H54 (cell line): ENCODE measurements at places on chromosomes 1 and 21.

DNA sequence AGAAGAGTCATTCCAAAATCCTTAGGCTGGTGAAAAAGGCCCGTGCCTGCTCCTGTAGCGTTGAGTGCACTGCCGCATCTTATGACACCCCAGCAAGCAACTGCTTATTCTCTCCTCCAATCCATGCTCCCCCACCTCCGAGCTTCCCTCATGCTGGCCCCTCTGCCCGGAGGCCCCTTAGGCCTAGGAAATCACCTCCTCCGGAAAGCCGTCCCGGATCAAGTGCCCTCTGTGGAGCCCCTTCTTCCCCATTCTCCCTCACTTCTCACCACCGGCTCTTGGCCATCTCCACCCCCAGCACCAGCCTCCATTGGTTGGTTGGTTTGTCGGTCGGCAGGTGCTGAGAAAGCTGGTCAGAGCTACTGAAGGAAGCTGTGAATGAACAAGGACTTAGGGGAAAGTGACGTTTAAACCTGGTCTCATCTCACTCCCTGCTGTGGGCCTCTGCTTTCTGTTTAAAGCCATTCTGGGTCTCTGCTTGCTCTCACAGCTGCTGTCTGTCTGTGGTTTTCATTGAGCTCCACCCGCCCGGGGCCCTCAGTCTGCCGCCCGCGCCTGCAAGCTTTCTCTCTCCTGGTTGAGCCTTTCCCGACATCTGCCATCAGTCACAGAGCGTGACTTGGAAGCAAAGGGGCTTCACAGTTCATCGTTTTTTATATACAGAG, 122.2 kb downstream of the KCNN3 start:
- DNase-seq = no peak

GRCh38 chr1:44672961-44673674, 1.2 kb downstream of the TMEM53 start:
- DNase-seq = no peak

- no peak for DNase-seq
These were observed 90.5 kb downstream of the ACTL8 start for GRCh38 chr1:17845583-17845982.

- DNase-seq = no peak
These were observed 11.2 kb downstream of the CD84 start for GRCh38 chr1:160567858-160568682.

- peak; percentile 44 for DNase-seq
These were observed 4.9 kb upstream of the B4GALT3 start for GRCh38 chr1:161182214-161182613.

- no peak for DNase-seq
These were observed 3.8 kb downstream of the ERI3 start for GRCh38 chr1:44351289-44351688.

DNA sequence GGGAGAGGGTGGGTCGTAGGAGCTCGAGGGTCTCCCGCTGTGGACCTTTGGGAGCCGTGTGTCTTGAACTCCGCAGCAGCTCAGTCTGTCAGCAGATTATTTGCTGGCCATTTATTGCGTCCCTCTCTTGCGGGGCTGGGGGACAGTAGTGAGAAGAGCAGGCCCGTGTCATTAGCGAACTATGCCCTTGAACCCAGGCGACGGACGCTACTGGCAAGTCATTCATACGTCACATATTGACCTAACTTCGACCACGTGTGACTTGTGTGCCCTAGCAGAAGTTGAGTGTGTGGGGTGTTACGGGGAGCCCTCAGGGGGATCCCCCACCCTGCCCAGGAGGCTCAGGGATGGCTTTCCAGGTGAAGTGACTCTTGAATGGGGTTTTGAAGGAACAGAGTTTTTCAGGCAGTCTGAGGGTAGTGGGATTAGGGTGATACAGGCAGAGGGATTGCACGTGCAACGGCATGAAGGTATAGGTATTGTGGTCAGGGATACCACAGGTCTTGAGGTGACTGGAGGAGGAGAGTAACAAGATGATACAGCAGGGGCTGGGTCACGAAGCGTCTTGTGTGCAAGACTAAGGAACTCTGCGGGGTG, 13.0 kb downstream of the RCC1 start:
- no peak for DNase-seq

- DNase-seq = no peak
These were observed 696 bp downstream of the EBNA1BP2 start for GRCh38 chr1:43171312-43171875.

DNA sequence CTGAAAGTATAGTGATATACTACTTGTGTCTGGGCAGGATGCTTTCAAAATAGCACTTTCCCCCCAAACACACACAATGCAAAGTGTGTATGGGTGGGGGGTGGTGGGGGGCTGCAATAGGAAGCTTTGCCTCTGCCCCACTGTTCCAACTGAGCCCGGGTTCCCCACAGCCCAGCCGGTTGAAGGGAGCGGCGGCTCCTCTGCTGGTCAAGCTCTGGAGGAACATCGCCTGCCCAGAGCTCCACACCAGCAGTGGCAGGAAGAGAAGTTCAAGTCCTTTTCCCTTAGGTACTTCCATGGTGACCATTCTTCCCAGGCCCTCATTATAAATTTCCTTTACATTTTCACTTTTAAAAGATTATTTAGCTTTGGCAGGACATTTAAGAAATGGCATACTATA, 74.9 kb downstream of the CAPZB start:
- DNase-seq = no peak

DNA sequence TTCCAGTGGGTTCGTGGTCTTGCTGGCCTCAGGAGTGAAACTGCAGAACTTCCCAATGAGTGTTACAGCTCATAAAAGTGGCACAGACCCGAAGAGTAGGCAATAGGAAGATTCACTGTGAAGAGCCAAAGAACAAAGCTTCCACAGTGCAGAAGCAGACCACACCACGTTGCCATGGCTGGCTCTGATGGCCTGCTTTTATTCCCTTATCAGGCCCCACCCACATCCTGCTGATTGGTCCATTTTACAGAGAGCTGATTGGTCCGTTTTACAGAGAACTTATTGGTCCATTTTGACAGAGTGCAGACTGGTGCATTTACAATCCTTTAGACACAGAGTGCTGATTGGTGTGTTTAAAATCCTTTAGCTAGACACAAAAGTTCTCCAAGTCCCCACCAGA, 131.4 kb upstream of the CHRM3 start:
- DNase-seq = no peak

DNA sequence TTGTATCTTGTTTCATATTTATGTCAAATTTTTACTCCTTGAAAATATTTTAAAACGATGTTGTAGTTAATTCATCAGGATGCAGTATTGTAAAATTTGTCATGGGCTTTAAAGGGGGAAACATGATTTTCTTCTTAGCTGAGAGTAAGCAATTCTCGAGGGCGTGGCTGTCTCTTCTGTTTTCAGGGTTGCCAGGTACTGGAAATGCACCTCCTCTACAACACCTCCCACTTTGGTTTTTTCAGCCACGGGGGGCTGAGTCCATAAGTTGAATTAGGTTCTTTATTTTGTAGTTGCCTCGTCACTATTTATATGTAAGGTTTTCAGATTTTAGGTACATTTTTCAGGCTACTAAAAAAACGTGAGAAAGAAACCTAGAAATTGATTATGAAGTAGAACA, 64.0 kb downstream of the PRDM2 start:
- DNase-seq = no peak

- no peak for DNase-seq
These were observed 65.8 kb upstream of the RAB4A start for GRCh38 chr1:229204921-229205777.

- DNase-seq = peak; percentile 87
These were observed at the start of gene H6PD for GRCh38 chr1:9234223-9235095. Gene H6PD, plus strand, starts transcription at chr1:9234774. Its CDS starts 10,161 bp downstream, at chr1:9244935.

DNA sequence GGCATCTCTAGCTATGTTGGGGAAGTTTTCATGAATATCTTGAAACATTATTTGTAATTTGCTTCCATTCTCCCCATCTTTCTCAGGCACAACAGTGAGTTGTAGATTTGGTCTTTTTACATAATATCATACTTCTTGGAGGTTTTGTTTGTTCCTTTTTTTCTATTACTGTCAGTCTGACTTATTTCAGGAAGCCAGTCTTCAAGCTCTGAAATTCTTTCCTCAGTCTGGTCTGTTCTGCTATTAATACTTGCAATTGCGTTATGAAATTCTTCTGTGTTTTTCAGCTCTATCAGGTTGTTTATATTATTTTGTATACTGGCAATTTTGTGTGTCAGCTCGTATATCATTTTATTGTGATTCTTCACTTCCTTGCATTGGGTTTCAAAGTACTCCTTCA, 424.6 kb upstream of the PTBP2 start:
- DNase-seq = no peak

GRCh38 chr1:229410692-229411433, 23.0 kb downstream of the ACTA1 start:
- DNase-seq = peak; percentile 90

DNA sequence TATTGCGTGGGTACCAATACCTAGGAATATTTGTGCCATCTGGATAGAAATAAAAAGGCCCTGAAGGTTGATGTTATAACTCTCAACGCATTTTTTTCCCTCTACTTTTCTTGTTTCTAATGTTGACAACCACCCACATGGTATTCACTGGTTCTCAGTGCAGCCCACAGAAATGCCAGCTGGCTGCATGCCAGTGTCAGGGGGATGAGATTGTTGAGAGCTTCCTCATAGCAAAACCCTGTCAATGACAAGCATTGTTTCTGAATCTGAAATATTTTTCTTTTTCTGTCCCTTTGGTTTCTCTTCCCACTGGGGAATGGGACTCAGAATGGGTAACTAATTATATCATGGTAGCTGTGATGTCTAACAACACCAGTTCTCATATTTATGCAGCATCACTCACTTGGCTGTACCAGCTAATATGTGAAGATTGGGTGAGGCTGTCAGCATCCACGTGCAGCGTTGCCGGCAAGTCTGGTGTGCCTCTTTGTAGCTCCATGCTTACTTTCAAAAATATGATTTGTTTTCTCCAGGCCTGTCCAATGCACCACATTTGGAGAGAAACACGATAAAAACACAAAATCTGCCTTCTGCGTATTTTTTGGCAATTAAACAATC, 284.6 kb downstream of the PTBP2 start:
- no peak for DNase-seq

DNA sequence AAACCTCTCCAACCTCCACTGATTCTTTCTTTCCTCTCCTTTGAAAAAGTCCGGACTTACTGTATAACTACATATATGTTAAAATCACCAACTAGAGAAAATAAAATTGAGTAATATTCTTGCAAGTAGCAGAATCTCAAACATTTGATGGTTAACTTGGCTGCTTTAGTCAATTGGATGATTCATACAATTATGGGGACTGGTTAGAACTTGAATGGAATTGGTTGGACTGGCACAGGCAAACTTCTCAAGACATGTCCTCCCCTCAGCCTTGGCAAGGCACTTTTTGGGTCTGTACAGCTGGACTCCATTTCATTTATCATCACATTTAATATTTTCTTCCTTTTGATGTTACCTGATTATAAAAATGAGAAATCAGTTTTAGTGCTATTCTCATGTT, 6.5 kb downstream of the WLS start:
- DNase-seq = no peak

DNA sequence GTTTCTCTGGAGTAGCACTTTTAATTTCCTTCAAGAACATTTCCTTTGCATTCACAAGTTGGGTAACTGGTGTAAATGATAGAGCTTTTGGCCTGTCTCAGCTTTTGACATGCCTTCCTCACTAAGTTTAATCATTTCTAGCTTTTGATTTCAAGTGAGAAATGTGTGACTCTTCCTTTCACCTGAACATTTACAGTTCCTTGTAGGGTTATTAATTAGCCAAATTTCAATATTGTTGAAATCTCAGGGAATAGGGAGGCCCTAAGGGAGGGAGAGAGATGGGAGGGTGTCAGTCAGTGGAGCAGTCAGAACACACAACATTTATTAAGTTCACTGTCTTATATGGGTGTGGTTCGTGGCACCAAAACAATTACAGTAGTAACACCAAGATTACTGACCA, 14.2 kb downstream of the AADACL3 start:
- DNase-seq = no peak

GRCh38 chr1:224588515-224588914, 27.6 kb upstream of the CNIH3 start:
- DNase-seq = no peak

DNA sequence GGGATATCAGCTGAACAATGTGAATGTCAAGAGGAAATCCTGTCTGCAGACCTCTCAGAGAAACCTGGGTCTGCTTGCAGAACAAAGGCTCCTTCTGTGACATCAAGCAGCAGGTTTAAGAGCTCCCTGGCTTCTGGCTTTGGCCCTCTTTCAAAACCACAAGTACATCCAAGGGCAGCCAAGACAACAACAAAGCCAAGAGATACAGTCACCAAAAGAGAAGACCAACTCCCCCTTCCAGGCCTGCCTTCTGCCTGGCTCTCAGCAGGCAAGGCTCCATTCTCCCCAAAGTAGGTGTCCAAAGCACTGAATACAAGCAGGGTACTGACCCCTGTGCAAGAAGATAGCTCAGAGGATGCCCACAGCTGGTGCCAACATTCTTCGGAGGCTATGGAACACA, 11.5 kb downstream of the BCAR3 start:
- DNase-seq = peak; percentile 47
